Stimulated activated CD4-positive, alpha-beta T cell treated with anti-CD3 and anti-CD28 coated beads, Interleukin-2, amount 100 ng/mL, for 4 hours (primary cell): ENCODE measurements at places on chromosomes 3 and 15.

DNA sequence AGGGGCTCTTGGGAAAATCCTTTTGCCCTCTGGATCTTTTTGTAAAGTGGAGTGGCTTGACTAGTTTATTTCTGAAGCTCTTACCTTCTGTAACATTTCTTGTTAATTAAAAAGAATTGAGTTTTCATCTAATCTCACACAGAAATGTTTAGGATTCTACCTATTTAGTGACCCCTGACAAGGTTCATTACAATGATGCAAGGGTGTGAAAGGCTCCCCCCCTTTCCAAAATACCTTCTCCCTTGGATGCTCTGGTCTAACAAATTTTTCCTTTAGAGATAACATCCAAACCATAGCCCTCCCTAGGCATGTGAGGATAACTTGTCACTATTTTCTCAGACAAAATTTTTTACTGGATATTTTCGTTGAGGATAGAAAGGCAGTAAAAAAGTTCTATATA is 223.9 kb downstream of the THRB start:
- DNase-seq = no peak

DNA sequence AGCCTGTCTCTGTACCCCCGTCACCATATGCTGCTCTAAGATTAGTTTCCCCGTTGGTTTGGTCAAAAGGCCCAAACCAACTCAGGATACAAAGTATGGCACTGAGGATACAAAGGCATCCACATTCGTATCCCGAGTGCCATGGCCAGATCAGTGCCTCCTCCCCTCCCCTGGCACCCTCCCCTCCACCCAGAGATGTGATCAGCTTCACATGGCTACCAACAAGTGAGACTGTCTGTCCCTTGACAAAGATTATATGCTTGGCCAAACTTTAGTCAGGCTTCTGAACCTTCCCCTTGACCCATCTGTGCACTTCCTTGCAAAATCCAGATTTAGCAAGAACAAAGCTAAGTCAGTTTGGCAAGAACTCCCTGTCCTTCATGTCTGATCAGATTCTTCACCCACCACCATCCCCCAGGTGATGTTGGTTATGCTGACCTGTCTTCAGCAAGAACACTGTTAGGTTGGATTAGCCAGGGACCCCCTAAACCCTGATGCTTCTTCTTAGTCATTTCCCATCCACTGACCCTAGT is 61.7 kb downstream of the KLF15 start:
- DNase-seq = no peak

- DNase-seq = no peak
Observed at GRCh38 chr3:172042136-172042662, 2.8 kb downstream of the FNDC3B start.

- peak; percentile 45 for DNase-seq
Observed at GRCh38 chr3:46947981-46948791, 28.4 kb downstream of the CCDC12 start.

DNA sequence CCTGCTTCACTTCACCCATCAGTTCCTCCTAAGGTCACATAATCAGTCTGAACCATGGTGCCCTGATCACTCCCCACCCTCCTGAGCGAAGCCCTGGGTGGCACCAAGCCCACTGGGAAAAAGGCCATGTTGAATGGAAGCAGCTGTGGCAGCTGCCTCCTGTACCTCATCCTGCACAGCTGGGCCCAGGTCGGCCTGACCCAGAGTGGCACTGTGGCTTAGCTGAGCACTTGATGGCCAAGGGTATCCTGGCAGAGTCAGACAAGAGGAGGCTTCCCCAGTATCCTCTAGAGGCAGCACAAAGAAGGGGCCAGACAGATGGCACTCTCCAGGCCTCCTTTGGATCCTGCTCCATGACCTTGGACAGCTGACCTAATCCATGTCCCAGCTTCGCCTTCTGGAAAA is 68.4 kb downstream of the TLE3 start:
- DNase-seq = no peak

DNA sequence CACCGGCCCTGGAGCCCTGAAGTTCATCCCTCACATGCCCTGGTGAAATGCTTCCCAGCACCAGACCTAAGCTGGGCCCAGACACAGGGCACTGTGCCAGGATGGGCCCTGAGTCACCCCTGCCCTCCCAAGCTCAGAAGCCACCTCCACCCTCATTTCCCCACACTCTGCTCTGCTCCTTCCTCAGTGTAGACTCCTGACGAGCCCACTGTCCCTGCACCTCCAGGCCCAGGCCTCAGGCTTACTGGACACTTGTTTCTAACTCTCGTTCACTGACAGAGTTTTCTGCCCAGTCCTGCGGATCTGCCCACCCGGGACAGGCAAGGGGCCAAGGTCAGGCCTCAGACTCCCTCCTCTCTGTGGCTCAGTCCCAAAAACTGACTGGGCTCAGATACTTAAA is 112.6 kb upstream of the RNF7 start:
- no peak for DNase-seq

- DNase-seq = no peak
Observed at GRCh38 chr3:31232055-31233025, 300.4 kb upstream of the STT3B start.
